Liver (tissue), 10 donors: ENCODE measurements at places on chromosomes 13 and 19.
A peak's percentile ranks its signal among the peaks of the same experiment; 100 is the strongest.

DNA sequence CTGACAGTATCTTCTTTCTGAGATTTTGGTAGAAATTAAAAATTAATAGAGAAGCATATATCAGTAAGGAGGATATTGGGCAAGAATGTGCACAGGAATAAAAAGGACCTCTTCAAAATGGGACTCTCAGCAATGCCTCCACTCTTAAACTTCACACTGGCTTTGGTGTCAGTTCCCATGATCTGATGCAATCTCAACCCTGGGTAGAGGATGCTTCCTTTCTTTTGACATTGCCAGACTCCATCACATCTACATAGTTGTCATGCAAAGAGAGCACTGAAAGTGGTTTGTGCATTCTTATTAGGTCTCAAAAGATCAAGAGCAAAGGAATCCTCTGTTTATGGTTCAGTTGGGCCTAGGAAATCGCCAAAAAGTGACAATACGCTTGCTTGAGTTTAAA is 26.3 kb downstream of the STARD13 start:
- no peak for DNase-seq

DNA sequence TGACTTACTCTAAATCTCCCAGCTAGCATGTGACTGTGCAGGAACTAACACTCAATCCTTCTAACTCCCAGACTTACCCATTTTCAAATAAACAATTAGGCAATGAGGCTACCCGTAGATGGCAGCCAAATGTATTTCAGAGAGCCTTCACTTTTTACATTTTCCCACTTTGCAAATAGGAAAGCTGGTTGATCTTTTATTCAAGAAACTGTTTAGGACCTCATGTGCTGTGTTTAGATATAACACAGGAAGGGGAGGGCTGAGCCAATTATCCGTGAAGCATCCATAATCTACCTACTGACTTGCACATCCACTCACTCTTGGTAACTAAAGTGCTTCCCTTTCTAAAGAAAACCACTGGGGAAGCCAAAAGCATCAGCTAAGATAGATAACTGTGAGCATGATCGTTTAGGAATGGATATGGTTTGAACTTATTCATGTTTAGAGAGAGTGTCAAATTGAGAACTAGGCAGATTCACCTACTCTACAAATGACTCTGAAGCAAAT is 33.4 kb downstream of the MBNL2 start:
- DNase-seq: no peak

DNA sequence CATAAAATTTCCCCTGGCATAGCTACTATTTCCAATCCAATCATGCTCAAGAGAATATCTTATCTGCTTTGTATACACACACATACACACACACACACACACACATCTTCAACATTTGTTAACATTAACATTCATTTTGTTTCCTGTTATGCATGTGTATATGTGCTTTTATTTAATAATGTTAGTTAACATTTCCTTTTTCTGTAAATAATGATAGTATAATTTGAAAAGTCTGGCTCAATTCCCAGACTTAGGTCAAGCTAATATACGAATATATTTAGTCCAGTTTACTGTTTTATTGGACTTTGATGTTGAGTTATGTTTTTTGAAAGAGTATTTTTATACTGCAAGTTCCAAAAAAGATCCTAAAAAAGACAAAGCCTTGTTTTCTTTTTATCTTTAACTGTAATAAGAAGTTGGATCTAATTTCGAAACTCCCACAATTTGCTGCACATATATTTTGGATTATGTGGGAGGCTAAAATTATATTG is 1072.4 kb downstream of the EFNB2 start:
- no peak for DNase-seq

GRCh38 chr13:63578796-63579195 is 2163.1 kb upstream of the PCDH20 start:
- no peak for DNase-seq

DNA sequence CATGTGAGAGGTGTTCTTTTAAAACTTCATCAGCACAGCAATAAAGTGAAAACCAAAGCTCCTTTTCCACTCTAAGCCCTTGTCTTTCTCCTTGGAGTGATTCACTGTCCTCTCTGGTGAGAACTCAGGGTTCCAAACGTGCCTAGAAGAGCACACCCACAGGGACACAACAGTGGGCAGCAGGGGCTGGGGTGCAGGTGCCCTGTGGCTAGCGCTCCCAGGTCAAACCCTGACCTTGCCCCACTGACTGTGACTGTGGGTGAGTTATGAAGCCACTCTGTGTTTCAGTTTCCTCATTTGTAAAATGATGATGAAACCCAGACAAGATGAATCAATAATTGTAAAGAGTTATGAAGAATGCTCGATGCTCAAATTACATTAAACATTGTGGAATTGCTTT is 37.6 kb upstream of the IGFL1 start:
- DNase-seq: no peak

GRCh38 chr13:39767791-39768517 is 112.5 kb downstream of the COG6 start:
- DNase-seq: no peak

DNA sequence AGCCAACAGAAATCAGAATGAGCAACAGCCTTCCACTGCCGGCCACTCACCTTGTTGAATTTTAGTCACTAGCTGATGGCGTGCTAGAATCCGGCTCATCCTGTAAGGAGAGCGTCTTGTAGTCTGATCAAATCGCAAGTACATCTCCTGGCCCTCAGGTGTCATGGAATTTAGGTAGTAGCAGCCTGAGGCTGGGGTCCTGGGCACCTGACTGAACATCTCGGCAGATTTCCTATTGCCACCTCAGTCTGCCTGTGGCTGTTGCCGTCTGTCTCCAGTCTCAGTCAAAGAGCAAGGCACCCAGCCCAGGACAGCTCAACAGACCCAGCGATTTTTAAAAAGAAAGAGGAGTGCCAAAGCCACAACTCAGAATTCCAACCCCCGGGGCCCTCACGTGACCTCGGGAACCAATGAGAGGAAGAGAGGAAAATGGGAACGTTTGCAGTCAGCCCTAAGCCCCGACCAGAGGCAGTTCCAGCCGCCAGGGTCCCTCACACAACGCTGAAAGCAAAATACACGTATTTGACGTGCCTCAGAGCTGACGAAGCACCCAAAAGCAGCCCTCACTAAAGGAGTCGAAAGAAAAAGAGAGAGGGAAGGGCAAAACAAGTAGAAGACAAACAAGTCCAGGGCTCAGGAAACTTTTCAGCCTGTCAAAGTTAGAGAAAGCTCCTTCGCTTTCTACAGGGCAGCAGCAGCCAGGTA is at the start of gene STARD13:
Gene STARD13 (minus strand): TSS at position 336 of the 705 bp plus-strand sequence. CDS start 117 bp downstream, at position 219.
- peak; percentile 79 for DNase-seq

- DNase-seq: no peak
Observed at GRCh38 chr13:113045251-113046127, 60.1 kb upstream of the F7 start.

DNA sequence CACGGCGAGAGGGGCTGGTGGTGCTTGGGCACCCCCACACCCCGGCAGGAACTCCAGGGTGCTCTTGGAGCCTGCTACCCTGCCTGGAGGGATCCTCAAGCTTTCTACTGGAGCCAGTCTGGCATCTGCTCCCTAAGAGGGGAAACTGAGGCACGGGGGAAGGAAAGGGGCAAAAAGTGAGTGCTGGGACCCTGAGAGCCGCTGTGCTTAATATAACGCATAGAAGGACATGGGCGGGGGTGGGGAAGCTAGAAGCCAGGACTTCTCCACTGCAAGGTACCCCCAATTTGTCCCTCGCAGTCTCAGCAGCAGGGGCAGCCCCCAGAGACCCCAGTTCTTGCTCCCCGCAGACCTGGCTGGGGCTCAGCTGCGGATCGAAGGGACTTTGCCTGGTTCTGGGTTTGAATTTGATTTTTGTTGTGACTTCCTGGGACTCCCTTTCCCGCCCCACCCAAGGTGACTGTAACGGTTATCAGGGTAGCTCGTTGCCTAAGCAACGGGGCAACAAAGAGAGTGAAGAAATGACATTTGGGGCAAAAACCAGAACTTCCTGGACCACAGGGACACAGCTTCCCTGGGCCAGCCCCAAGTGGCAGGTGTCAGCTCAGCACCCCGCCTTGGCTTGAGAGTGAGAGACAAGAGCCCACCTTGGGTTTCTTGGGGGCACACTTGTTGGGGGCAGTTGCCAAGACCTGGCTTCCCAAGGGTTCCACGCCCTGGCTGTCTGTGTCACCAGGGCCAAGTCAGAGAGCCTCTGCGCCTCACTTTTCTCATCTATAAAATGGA is 638 bp downstream of the ADGRE5 start:
- no peak for DNase-seq

- DNase-seq: no peak
Observed at GRCh38 chr13:23771956-23772355, 117.2 kb downstream of the MIPEP start.

- peak; percentile 58 for DNase-seq
Observed at GRCh38 chr19:2424686-2425621, 2.4 kb downstream of the TIMM13 start.

- DNase-seq: no peak
Observed at GRCh38 chr19:6654347-6655310, 15.3 kb downstream of the TNFSF14 start.

- no peak for DNase-seq
Observed at GRCh38 chr13:75947448-75947847, 311.3 kb downstream of the LMO7 start.

GRCh38 chr19:52778811-52779210 is 7.8 kb downstream of the ZNF600 start:
- no peak for DNase-seq

DNA sequence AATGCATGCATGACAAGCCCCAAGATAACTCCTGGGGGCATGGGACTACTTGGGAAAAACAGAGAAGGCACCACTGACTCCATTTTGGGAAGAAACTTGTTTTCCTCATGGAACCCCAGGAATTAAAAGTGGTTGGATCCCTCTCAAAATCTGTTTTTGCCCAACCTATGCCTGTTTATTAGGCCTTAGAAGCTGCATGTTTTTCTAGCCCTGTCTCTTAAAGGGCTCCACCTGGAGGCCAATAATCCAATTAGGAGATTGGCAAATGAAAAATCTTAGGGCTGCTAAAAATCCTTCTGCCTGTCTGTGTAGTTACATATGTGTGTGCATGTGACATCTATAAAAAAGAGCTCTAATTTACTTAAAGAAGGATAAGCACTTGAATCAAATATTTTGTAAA is 26.9 kb downstream of the MED4 start:
- DNase-seq: no peak

DNA sequence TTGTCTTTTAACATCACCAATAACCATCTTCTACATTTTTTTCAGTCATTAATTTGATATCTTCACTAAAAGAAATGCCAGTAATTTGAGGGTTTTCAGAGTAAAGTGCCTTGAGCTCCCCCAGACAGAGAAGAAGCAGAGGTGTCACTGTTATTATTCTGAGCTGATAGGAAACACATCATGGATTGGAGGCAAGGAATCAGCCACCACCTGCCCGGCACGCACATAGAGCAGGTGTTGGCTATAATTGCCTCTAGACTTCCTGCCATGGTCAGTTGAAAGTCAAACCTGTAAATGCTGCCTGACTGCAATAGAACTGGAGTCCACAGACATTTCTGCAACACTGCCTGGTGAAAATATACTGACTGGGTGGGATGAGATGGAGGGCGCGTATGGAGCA is 776.6 kb downstream of the UQCRFS1 start:
- DNase-seq: no peak

- DNase-seq: no peak
Observed at GRCh38 chr19:30606114-30607050, 234.2 kb downstream of the ZNF536 start.
